Lower lobe of right lung (tissue), 2 donors: ENCODE measurements at places on chromosomes 16 and 17. TPM values are rescaled to one million over a fixed set of nuclear protein-coding genes. Genes with fewer than 3 reads are reported as not detected.

Gene CCL1
- total RNA-seq, result not detected

Gene EMP2
- 518 TPM for total RNA-seq

GRCh38 chr16:89710709-89711564 lies 9.4 kb upstream of the SPATA2L start:
- peak; percentile 48 for DNase-seq

- no peak for DNase-seq
Measured at GRCh38 chr17:76635039-76635438, 8.5 kb downstream of the ST6GALNAC1 start.

DNA sequence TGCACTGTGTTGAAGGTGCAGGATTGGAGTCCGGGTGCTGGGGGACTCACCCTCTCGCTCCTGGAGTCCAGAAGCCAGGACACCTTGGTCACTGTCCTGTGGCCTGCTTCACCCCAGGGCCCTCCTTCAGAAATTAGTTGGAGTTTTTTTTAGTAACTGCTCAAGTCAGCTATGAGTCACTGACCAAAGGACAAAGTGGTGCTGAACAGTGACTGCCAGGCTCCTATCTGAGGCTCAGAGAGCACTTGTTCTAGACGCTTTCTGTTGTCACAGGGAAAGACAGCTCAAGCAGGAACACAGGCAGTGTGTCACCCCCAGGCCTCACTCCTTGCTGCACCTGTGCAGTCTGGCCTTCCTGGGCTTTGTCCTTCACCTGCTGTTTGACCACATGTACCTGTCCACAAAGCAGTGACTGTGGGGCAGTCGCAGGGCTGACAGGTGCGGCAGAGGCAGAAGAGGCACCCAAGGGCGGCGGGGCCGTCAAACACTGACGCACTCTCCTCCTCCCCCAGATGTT lies 4.1 kb upstream of the FAAP100 start:
- no peak for DNase-seq

Gene HBA1
- 217 TPM for total RNA-seq

Gene CTRB2
- total RNA-seq, result 0.44 TPM

DNA sequence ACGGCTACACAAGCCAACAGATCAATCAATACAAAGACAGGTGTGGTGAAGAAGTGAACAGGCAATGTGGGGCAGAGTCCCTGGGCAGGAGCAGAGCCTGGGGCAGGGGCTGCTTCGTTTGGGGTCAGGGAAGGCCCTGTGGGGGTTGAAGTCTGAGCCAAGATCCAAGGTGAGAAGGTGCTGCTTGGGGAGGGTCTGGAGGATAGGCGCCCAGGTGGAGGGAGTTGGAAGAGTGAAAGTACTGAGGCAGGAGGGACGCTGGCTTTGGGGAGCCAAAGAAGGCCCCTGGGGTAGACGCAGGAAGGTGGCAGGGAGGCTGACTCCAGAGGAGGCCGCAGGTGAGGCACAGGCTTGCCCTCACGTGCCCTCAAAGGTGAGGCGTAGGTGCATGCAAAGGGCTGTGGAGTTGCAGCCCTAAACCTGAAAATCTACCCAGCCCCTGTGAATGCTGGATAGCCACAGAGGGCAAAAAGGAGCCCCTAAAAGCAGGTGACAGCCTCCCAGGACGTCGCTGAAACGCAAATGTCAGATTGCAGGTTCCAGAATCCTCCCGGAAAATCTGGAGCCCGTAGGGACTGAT lies 33.3 kb downstream of the WFDC1 start:
- DNase-seq, result no peak

DNA sequence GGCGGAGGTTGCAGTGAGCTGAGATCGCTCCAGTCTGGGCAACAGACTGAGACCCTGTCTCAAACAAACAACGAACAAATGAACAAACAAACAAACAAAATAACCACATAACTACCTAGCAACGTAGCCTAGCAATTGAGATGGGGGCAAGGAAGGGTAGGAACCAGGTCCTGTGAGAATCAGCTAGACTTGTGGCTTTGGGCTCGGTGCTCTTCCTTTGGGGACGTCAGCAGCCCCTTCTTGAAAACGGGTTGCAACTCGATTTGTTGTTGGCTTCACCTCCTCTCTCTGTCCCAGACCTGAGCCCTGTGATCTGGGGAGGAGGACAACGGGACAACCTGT lies 72.2 kb downstream of the ABCC1 start:
- no peak for DNase-seq

Gene ITGA2B
- 5.2 TPM for total RNA-seq
